ENCODE measurements at places on chromosomes 3 and 15.

- DNase-seq = no peak
Measured at GRCh38 chr15:32685576-32685975, 32.2 kb upstream of the GREM1 start.

DNA sequence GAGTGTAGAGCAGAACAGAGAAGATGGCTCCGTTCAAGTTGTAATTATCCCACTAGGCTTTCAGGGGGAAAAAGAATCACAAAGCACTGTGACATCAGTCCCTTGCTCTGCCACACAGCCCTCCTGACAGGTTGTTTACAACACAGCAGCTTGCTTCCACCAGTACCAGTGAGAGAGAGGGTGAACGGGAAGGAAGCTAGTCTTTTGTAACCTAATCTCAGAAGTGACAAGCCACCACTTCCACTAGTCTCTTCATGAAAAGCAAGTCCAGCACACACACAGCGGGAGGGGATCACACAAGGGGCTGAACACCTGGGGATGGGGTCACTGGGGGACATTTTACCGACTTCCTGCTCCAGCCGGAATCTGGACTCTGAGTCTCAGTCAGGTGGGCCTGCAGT lies 86.3 kb downstream of the FAM81A start:
- DNase-seq = no peak

- DNase-seq = peak; percentile 20
Measured at GRCh38 chr3:159839561-159840379, 148.9 kb upstream of the IL12A start.

DNA sequence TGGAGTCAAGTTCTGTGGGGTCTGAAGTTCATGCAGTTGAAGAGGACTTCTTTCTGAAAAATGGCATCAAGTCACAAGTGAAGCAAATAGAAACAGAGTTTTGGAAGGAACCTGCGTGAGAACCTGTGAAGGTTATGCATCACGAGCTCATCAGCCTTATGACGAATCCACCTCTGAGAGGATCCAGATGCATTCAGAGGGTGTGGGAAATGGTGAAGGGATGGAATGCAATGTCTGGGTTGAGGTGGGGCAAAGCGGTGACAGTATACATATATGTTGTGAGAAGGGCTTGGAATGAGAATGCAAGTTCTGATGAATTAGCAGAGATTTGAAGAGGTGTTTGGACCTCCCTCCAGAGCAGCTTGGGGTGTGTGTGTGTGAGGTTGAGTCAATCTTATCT lies 382.1 kb upstream of the TBL1XR1 start:
- DNase-seq = no peak

GRCh38 chr3:57068437-57069089 lies 8.1 kb downstream of the SPATA12 start:
- peak; percentile 62 for DNase-seq
